ENCODE measurements at places on chromosomes 1 and 21.
A peak's percentile ranks its signal among the peaks of the same experiment; 100 is the strongest.

GRCh38 chr1:86953167-86953566 is 38.7 kb downstream of the HS2ST1 start:
- DNase-seq: no peak

DNA sequence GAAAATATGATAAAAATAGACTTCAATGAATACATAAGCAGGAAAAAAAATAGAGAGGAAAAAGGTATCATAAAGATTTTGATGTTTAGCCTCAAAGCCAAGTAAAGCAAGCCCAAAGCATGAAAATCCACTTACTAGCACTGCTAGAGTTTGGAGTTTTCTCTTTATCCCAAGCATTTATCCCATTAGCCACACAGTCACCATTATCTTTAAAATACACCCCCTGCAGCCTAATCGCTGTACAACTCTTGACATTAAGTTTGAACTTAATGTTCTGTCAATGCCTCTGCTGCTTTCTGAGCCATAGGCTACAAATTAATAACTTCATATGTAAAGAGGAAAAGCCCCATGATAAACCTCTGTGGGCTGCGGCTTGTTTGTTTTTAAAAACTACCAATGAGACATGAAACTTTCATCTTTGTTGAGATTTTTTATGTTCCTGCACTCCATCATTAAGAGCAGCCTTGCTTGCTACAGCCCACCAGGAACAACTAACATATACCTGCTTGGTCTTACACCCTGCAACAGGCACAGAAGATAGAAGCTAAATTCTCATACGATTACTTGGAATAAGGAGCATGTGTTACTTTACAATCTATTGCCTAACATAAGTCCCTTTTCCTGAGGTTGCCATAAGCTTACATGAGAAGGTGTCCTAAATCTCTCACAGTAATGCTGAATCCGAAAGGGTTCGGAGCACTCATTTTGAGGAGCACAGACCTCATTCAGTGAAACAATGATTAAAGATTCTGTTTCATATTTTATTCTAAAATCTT is 202.4 kb downstream of the SMYD3 start:
- no peak for DNase-seq

GRCh38 chr1:17881761-17882160 is 126.6 kb downstream of the ACTL8 start:
- no peak for DNase-seq

DNA sequence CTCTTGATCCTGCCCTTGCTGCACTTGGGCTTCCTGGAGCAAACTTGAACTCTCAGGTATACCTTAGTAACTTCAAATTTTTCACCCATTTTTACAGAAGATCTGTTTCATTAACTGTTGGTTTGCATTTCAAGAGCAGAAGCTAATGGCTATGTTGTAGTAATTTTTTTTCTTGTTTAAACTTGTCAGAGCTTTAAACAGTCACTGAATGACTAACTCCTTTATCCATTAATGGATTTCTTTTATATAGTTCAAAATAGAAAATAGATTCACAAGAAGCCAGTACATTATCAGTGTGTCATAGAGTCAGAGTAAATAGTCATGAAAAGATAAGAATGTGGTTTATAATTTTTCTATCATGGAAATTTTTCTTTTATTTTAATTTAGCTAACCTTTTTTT is 13.6 kb downstream of the SRSF11 start:
- no peak for DNase-seq

- DNase-seq: no peak
Measured at GRCh38 chr1:221735999-221736398, 5.9 kb downstream of the DUSP10 start.

- peak; percentile 78 for DNase-seq
Measured at GRCh38 chr21:41611966-41612606, 104.1 kb upstream of the TMPRSS2 start.

DNA sequence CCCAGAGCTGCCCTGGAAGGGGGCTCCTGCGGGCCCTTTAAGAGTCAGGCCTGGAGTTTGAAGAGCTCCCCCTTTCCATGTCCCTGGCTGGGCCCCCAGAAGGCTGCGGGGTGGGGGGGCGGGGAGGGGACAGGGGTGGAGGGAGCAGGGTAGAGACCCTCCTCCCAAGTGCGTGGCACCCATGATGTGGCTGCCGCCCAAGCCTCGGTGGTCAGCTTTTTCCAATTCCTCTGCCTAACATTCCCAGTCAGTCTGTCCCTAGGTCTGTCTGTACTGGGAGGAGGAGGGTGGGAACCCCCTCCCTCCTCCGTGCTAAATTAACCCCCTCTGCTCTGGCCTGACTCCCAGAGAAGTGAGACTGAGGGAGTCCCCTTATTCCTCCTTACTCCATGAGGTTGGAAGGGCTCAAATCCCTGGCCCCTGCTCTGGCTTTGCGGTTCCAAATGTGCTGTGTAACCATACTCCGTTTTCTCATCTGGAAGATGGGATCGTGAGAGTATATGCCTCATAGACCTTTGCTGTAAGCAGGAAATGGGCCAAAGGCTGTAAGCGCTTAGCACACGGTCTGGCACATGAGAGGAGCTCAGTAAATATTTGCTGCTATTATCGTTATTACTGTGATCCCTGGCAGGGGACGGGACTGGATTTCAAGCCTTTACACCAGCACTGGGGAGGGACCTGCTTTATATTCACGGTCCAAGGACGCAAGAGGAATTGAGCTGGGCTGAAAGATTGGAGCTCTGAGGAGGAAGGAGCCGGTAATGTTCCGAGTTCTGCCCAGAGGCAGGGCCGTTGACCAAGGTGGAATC is 658 bp upstream of the COL16A1 start:
- DNase-seq: peak; percentile 45

DNA sequence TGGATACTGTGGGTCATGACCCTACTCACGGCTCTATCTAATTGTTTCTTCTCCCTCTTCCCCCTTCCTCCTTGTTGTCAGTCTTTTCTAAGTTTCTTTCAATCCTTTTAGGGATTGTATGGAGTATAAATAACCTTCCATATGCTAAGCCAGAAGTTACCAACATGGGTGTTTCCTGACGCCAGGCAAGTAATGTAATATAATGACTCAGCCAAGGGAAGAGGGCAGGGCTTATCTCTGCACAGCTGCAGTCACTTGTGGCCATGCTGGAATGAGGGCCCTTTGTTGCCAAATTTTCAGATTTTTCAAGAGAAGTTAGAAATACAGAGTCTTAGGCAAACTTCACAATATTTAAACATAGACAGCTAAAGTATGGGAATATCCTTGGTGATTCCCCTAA is 194.6 kb downstream of the ST6GALNAC3 start:
- DNase-seq: no peak
